ENCODE measurements at places on chromosomes 13 and 19. TPM values are rescaled to one million over a fixed set of nuclear protein-coding genes. Genes with fewer than 3 reads are reported as not detected.
A peak's percentile ranks its signal among the peaks of the same experiment; 100 is the strongest.

- no peaks in the 10 kb centered on the region for H3K4me1 ChIP-seq
- no peaks in the 10 kb centered on the region for H3K27me3 ChIP-seq
- H3K4me3 ChIP-seq = no peak overlapping the region
- H3K27ac ChIP-seq = no peak overlapping the region
- H3K36me3 ChIP-seq = peaks cover 40% of the 10 kb centered on the region
Measured at GRCh38 chr19:1089891-1090290, 5.3 kb downstream of the POLR2E start.

DNA sequence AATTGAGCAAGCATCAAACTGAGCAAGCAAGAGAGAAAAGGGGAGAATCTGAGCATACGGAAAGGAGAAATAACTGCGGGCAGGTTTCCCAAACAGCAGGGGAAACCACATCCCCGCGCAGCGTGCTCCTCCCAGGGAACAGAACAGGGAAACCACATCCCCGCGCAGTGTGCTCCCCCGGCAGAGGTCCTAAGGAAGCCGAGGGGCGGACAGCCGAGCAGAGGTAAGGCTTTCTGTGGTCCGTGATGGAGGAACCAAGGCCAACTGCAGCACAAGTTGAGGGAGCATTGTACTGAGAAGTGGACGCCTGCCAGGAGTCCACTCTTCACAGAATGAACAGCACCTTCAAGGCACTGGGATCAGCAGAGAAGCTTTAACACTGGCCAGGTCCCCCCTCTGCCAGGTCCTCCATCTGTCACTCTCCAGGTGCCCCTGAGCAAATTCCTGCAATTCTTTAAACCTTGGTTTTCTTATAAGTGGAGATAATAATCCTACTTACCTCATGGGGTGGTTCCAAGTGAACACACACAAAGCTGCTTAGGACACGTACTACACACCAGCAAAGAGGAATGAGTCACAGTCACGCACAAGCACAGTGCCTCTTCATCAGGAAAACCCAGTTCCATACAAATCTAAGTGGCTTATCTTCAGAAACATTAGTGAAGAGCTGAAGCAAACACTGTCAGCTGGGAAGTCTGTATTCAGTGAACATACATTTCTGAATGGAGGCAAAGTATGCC lies 23.0 kb upstream of the LAMP1 start:
- H3K4me3 ChIP-seq = no peak overlapping the region
- DNase-seq = no peak
- H3K27me3 ChIP-seq = no peaks in the 10 kb centered on the region
- H3K36me3 ChIP-seq = peaks cover 29% of the 10 kb centered on the region

GRCh38 chr19:41541990-41542584 lies 33.9 kb upstream of the CEACAM21 start:
- H3K27ac ChIP-seq = no peak overlapping the region
- H3K4me1 ChIP-seq = no peaks in the 10 kb centered on the region
- H3K36me3 ChIP-seq = no peaks in the 10 kb centered on the region
- DNase-seq = peak; percentile 88
- no peaks in the 10 kb centered on the region for H3K27me3 ChIP-seq

DNA sequence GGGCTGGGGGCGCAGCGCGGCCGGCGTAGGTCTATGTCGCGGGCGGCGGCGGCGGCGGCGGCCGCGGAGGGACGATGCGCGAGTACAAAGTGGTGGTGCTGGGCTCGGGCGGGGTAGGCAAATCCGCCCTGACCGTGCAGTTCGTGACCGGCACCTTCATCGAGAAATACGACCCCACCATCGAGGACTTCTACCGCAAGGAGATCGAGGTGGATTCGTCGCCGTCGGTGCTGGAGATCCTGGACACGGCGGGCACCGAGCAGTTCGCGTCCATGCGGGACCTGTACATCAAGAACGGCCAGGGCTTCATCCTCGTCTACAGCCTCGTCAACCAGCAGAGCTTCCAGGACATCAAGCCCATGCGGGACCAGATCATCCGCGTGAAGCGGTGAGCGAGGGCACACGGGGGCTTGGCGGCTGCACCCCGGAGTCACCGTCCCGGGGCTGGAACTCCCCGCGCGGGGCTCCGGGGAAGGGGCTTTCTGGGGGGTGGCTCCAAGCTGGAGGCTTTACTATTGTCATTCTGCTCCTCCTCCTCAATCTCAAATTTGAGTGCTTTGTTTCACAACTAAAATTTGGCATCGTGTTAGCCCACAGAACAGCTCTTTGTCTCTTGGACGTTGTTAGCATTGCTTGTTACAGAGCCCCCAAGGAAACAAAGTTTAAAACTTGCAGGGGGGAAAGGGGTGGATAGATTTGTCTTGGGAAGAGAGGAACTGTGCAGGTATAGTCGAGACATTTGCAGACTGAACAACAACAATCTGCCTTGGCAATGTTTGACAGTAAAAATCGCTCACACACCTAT lies 630 bp downstream of the RAP2A start:
- H3K27ac ChIP-seq = peak overlapping the region; percentile 34
- peaks cover 31% of the 10 kb centered on the region for H3K36me3 ChIP-seq
- no peaks in the 10 kb centered on the region for H3K4me1 ChIP-seq
- peak; percentile 75 for DNase-seq

DNA sequence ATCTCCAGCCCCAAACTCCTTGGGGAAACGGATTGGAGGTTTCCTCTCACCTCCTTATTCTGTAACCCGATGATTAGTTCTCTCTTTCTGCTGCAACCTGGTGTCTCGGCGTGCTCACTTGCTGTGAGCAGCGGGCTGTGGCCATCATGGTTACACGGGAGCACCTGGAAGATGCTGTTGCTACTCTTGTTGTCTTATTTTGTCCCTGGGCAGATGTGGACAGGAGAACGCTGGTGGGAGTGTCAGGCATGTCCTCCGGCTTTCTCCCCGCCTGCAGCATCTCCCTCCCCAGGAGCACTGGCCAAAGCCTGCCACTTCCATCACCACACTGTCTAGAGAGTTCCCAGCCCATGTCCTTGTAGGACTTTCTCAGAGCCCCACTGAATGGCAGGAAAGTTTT lies 211.8 kb upstream of the ZNF536 start:
- DNase-seq = no peak
- H3K4me3 ChIP-seq = no peak overlapping the region
- no peaks in the 10 kb centered on the region for H3K27me3 ChIP-seq
- H3K27ac ChIP-seq = no peak overlapping the region
- no peaks in the 10 kb centered on the region for H3K36me3 ChIP-seq

GRCh38 chr13:110305001-110305400 lies 2.0 kb downstream of the COL4A1 start:
- H3K4me3 ChIP-seq = peak overlapping the region; percentile 92
- no peaks in the 10 kb centered on the region for H3K27me3 ChIP-seq
- H3K4me1 ChIP-seq = peaks cover 29% of the 10 kb centered on the region
- no peak for DNase-seq
- H3K36me3 ChIP-seq = peaks cover 49% of the 10 kb centered on the region
- H3K27ac ChIP-seq = no peak overlapping the region

GRCh38 chr13:92670096-92670495 lies 556.5 kb upstream of the GPC6 start:
- no peaks in the 10 kb centered on the region for H3K27me3 ChIP-seq
- H3K4me3 ChIP-seq = no peak overlapping the region
- DNase-seq = no peak
- H3K36me3 ChIP-seq = no peaks in the 10 kb centered on the region
- H3K27ac ChIP-seq = no peak overlapping the region

DNA sequence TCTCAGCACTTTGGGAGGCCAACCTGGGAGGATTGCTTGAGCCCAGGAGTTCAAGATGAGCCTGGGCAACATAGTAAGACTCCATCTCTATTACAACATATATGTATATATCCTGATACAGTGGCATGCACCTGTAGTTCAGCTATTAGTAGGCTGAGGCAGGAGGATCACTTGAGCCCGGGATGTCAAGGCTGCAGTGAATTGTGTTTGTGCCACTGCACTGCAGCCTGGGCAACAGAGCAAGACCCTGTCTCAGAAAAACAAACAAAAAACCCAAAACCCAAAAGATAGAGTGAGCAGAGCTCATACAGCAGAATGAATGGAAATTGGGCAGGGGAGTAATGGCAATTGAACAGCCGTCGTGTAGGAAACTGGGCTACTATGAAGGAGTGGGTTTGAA lies 17.3 kb upstream of the SHKBP1 start:
- H3K27ac ChIP-seq = no peak overlapping the region
- H3K36me3 ChIP-seq = no peaks in the 10 kb centered on the region
- no peaks in the 10 kb centered on the region for H3K4me1 ChIP-seq
- no peak for DNase-seq
- no peak overlapping the region for H3K4me3 ChIP-seq

- H3K4me1 ChIP-seq = peaks cover 2% of the 10 kb centered on the region
- H3K4me3 ChIP-seq = no peak overlapping the region
- no peak overlapping the region for H3K27ac ChIP-seq
- H3K36me3 ChIP-seq = no peaks in the 10 kb centered on the region
- H3K27me3 ChIP-seq = peaks cover 20% of the 10 kb centered on the region
- DNase-seq = no peak
Measured at GRCh38 chr13:44058624-44059215, 179.0 kb downstream of the LACC1 start.

DNA sequence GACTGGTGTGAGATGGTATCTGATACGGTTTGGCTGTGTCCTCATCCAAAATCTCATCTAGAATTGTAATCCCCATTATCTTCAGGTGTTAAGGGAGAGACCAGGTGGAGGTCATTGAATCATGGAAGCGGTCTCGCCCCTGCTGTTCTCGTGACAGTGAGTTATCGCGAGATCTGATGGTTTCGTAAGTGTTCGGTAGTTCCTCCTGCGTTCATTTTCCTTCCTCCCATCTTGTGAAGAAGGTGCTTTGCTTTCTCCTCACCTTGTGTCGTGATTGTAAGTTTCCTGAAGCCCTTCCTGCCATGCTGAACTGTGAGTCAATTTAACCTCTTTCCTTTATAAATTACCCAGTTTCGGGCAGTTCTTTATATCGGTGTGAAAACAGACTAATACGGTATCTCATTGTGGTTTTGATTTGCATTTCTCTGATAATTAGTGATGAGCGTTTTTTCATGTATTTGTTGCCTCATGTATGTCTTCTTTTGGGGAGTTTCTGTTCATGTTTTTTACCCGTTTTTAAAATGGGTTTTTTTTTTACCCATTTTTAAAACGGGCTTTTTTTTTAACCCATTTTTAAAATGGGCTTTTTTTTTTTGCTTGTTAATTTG lies 102.8 kb upstream of the SLC10A2 start:
- no peak overlapping the region for H3K27ac ChIP-seq
- H3K4me1 ChIP-seq = no peaks in the 10 kb centered on the region
- no peak for DNase-seq
- no peak overlapping the region for H3K4me3 ChIP-seq
- H3K36me3 ChIP-seq = no peaks in the 10 kb centered on the region

Gene RLN3
- not detected for total RNA-seq

Gene ANKRD24
- 1.9 TPM for total RNA-seq

Gene ATP4B
- not detected for total RNA-seq

Gene NRTN
- total RNA-seq = 5.8 TPM

Gene ASF1B
- total RNA-seq = 31.6 TPM
